Psoas muscle (tissue), 8 donors: ENCODE measurements at places on chromosomes 3 and 15.

DNA sequence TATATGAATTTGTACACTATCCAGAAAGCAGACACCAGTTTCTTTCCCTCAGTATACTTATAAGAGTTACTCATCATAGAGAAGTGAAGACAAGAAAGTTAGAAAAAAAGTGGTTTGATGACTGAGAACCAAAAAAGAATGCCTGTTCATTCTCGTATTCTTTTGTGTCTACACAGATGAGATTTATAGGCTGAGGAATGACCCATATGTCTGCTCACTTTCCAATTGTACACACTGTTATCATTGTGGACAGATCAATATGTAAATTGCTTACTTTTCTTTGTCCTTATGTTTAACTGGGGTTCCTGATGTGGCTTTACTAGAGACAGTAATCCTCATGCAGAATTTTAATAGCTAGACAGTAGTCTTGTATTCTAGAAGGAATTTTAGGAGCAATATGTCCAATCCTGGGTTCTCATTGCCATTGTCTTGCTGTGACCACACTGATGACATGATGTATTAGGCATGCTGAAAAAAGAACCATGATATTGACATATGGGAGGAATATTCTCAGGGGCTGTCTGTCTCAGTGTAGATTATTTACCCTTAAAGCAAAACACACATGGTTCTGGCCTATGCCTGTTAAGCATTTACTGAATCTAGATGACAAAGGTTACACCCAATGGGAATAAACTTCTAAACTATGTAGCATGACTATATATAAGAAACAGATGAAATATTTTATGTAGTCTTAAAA lies 669.7 kb downstream of the ROBO1 start:
- DNase-seq, result no peak

DNA sequence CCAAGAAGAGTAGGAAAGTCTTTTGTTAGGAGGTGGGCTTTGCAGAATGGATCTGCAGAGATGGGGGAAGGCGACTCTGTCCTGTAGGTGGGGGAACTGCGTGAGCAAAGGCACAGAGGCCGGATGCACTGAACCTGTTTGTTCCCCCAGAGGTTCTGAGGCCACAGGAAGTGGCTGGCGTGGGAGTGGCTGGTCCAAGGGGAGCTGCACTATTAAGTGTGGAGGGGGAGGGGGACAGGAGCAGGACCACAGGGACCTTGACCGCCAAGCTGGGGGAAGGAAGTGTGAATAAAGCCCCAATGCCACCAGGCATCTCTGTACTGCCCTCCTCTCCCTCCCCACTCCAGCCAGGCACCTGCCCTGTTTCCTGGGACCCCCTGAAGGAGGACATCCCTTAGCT lies 51.8 kb downstream of the CYP11A1 start:
- peak; percentile 62 for DNase-seq

DNA sequence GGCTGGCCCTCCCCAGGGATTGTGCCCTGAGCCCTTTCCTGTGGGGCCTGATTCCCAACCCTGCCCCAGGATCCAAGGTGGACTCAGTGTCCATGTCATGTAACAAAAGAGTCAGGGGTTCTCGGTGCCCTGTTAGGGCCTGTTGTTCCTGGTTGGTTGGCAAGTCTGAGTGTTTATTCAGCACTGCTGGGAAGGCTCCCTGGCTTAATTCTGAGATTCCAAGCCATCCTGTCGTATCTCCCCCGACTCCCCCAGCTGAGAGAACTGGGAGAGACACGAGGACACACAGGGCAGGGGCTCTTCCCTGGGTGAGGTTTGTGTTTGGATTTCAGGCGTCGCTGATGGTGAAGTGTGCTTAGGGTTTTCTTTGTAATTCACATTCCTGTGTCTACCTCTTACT lies 78.3 kb downstream of the EEFSEC start:
- no peak for DNase-seq

- no peak for DNase-seq
These were observed 66.7 kb downstream of the FBXL22 start for GRCh38 chr15:63663906-63664305.

GRCh38 chr3:15241341-15241740 lies 35.3 kb downstream of the CAPN7 start:
- peak; percentile 45 for DNase-seq

DNA sequence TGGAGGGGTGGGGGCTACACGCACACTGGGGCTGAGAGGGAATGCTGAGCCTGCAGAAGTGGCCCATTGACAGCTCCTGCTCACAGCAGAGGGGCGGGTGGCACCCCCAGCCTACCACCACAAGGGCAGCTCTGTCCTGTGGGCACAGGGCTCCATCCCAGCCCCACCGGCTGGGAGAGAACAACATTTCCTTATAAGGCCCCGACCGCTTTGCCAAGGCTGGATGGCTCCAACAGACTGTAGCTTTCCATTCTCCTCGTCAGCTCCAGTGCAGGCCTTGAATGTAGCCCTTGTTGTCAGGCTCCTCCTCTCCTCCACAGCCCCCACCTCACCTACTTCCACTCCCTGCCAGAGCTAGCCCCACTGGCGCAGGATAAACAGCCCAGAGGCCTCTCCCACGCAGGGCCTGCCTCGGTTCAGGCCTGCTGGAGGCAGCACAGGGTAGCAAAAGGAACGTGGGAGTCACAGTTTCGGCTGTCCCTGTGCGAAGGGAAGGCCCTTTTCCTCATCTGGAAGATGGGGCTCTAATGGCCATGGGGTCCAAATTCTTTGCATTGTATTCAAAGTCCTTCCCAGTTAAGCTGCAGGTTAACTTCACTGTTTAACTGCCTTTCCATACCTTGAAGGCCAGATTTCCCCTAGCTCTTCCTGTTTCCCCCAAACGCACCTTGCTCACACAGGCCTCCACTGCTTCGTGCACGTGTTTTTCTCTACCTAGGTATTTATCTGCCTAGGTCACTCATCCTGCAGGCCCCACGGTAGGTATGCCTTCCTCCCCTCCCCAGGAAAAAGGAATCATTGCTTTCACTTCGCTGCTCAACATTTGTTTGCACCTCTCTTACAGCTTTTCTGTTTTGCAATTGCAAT lies 101.6 kb upstream of the LPP start:
- DNase-seq, result peak; percentile 91

GRCh38 chr15:46901001-46901400 lies 816.3 kb upstream of the SEMA6D start:
- no peak for DNase-seq

DNA sequence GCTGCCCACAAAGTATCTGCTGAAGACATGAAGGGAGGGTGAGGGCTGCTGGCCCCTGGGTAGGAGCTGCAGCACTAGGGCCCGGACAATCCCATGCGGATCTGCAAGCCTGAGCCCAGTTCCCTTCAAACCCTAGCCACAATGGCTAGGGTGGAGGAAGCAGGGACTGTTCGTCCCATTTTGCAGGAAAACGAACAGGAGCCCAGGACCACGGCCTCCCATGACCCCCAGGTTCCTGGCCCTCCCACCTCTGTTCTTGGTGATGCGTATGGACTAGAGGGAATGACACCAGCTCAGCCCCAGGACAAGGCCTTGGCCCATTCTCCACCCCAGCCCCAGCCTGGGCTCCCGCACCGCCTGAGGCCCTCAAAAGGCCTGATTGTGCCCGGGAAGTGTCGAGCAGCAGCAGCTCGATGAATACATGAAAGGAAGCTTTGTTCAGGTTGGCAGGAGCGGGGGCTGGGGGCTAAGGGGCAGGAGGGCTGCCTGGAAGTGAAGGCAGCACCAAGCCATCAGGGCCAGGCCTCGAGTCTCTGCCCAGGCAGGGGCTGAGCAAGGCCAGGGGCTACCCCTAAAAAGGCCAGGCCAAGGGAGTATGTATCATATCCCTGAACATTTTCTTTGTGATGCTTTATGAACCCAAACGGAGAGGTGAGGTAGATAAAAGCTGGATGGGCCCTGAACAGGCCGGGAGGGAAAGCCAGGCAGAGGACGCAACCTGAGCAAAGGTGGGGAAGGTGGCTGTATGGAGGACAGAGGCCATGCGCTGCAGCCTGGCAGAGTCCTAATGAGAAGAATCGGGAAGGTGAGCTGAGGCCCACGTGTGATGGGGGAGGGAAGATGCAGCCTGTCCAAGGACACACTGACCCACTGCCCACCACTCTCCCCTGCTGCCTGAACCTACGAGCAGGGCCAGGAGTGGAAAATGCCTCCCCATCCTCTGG lies 12.2 kb downstream of the SEMA7A start:
- DNase-seq, result no peak

- DNase-seq, result no peak
These were observed 446.9 kb downstream of the EDEM1 start for GRCh38 chr3:5634411-5634810.

GRCh38 chr3:127157171-127157828 lies 35.6 kb upstream of the PRR23E start:
- DNase-seq, result no peak

DNA sequence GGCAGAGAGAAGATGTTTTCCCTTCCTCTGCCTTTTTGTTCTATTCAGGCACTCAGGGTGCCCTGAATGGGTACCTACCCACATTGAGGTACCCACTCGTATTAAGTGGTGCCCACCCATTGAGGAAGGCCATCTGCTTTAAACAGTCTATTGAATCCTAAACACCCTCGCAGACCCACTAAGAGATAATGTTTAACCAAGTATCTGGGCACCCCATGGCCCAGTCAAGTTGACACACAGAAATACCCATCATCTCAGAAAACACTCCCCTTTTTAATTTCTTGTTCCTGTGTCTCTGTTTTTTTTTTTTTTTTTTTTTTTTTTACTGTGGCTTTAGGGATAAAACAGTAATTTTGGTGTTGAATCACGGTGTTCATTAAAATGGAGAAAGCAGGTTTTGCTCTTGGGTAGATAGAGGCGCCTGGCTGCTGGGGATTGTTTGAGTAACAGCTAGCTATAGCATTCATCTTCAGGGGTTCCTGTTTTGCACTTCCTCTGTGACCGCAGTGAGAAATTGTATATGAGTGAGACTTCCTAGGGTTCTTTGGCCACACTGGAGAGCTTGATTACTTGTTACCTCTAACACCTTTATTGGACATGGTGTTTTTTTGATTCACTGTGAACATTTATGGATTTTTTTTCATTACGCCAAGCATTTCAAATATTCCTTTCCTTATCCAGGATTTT lies 259.1 kb downstream of the PTPRG start:
- DNase-seq, result no peak

DNA sequence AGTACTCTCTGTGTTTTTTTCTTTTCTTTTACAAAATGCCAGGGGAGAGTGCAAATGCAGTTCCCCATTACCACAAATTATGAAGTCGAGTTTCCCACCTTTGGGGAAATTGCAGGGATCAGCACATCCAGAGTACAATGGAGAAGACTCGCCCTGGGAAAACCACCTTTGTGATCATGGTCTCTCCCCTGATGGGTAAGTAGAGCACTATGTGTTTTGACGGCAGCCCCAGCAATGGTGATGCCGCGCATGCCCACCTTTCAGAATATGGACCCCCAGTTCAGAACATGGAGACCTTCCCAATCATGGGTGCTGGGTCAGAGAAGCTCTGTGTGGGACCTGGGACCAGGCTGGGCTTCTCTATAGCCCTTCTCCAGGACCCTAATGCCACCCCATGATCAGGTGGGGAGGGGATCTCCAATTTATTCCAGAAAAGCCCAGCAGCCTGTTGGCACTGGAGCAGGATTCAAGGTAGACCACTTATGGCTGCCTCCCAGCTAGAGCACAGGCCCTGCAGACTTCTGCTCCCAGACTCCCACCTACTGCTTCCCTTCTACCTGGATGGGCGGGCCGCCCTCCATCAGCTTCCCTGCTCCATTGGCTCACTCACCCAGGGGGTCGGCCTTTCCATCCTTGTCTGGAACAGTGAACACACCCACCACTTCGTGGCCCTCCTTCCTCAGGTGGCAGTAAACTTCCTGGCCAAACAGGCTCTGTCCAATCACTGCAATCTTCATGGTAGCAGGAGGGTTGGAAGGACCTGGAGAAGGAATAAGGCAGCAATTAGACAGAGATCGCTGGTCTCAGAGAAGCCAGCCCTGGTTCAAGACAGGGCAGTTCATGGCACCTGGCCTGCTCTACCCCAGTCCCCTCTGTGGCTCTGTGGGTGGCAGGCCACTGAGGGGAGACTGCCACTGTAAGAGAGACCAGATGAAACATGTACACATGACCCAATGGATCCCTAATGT lies 19.9 kb downstream of the ALDH1L1 start:
- DNase-seq, result no peak

- no peak for DNase-seq
These were observed 177.3 kb downstream of the KLF13 start for GRCh38 chr15:31503758-31504461.

DNA sequence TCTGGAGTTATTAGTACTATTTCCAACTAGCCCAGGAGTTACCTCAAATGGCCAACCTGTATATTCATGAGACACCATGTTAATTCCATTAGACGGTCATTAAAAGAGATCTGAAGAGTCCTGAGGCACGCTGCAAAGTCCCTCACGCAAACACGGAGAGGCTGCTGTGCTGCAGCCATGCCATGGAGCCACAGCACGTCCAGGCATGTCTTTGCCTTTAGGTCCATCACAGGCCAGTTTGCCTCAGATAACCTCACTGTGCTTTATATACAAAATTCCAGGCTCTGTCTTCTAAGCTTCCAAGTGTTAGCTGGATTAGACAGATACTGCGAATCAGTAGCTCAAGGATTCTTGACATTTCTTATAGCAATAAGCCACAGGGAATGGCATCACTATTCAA lies 9.8 kb upstream of the PLAAT1 start:
- DNase-seq, result no peak

GRCh38 chr3:132290833-132291232 lies 26.4 kb upstream of the ACP3 start:
- no peak for DNase-seq

DNA sequence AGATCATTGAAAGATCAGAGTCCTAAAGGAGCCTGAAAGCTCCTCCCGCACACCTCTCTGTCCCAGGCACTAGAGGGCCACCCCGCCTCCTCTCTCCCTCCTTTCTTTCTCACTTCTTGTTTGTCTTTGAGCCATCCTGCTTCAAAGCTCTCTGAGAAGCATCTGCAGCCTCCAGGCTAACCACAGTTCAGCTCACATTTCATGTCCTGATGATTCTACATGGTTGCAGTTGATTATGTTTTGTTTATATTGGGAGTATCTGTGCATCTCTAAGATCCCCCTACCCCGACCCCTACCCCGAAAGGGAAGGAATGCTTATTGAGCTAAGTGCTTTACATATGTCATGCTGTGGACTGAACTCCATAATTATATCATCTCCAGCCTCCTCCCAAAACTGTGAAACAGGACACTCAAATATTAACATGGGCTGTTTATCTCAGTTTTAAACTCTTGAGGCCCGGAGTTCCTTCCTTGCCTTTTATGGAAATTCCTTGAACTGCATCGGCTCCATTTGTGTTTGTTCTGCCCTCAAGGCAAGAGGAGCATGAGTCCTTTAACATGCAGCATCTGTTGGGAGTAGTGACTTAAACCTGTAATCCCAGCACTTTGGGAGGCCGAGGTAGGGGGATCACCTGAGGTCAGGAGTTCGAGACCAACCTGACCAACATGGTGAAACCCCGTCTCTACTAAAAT lies 30.9 kb downstream of the MGLL start:
- DNase-seq, result peak; percentile 34

- DNase-seq, result no peak
These were observed 58.3 kb downstream of the EPHA3 start for GRCh38 chr3:89165636-89166263.

- no peak for DNase-seq
These were observed 322.6 kb downstream of the GABRG3 start for GRCh38 chr15:27293607-27294006.
